NCI-H1930 (cell line): ENCODE measurements at places on chromosomes 7 and 10.

DNA sequence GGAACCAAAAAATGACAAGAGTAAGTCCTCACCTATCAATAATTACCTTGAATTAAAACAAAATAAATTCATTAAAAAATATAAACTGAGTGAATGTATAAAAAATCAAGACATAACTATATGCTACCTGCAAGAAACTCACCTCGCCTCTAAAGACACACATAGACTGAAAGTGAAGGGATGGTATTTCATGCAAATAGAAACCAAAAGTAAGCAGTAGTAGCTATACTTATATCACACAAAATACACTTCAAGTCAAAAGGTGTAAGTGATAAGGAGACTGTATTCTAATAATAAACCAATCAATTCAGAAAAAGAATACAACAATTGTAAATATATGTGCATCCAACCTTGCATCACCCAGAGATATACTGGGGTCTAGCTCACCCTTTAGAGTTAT lies 332.6 kb downstream of the SH2D4B start:
- DNase-seq = no peak

GRCh38 chr7:26398427-26398755 lies 106.7 kb downstream of the SNX10 start:
- peak; percentile 41 for DNase-seq

- no peak for DNase-seq
These were observed 64.1 kb downstream of the PCGF5 start for GRCh38 chr10:91284486-91285090.

DNA sequence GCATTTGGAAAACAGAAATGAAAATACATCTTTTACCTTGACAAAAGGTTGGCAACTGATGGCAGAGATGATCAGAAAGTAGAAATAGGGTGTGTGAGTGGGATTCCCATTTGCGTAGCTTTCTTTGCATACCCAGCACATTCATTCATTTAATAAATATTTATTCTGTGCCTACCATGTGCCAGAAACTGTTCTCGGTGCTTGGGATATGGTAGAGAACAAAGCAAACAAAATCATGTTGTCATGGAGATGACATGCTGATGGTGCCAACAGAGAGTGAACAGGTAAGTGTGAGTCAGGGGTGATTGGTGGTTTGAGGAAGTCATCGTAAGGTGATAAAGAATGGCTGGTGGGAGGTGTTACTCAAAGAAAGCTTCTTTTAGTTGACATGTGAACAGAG lies 45.4 kb downstream of the CACNB2 start:
- DNase-seq = no peak

DNA sequence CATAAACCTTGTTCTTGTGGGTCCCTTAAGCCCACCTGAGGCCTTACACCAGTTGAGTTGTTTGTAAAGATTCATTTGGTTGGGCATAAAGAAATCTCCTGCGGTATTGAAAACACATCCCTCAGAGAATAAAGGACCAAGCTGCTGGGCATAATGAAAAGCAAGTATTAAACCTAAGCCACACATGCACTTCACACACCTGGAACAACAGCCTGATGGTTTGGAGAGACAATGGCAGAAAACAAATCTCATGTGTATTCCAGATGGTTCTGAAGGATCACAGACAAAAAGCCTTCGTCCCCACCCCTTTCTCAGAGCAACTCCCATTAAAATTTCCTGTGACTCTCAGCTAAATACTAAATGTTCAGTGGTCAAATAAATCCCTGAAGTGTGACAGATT lies 44.2 kb downstream of the FEZF1 start:
- DNase-seq = peak; percentile 14

DNA sequence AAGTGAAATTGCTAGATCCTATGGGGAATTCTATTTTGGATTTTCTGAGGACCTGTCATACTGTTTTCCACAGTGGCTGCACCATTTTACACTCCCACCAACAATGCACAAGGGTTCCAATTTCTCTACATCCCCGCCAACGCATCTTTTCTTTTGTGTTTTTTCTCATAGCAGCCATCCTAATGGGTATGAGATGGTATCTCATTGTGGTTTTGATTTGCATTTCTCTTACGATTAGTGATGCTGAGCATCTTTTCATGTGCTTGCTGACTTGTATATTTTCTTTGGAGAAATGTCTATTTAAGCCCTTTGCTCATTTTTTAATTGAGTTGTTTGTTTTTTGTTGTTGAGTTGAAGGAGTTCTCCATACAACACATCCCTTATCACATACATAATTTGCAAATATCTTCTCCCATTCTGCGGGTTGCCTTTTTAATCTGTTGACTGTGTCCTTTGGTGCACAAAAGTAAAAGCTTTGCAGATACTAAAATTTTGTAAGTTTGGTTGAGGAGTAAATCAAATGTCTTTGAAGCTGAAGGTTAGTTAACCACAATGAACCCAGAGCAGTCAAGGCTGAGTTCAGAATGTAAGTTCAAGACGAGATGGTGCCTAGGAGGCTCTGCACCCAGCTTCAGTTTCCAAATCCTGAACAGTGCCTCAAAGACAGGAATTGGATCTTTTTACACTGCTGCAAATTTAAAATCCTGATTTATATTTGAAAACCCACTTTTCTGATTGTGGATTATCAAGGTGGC lies 195.4 kb downstream of the COBL start:
- DNase-seq = no peak

GRCh38 chr10:78970261-78970660 lies 98.5 kb upstream of the ZMIZ1 start:
- no peak for DNase-seq
